NCI-H187 treated with DMSO at 0.1 percent for 48 hours (cell line): ENCODE measurements at places on chromosomes 6 and 20.

DNA sequence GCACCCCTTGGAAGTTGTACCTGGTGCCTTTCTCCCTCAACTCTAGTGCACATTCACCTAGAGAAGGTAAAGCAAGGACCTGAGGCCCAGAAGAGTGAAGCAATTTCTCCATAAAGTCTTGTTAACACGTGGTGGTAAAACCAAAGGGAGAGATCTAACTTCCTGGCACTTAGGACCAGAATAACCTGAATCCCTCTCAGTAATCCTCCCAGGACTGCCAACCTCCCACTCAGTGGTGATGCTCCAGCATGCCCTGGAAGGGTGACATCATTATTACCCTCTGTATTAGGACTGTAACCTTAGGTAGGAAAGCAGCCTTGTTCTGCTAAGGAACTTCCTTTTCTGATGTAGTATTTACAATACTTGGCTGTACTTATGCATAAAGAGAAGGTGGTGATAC lies 330.6 kb upstream of the MARCKS start:
- no peak for DNase-seq

DNA sequence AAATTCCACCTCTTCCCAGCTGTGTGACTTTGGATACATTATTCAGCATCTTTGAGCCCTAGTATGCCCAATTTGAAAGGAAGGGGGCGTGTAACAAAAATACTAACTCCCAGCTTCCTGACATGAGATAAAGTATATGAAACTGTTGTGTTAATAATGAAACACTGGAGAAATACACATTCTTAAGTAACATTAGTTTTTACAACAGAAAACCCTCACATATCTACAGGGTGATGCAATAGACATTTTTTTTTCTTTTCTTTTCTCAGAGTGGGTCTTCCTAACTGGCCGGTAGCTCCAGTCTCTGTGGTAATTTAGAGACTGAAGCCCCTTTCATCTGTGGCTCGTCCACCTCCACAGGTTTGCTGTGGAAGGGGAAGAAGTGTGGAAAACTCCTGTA lies 79.5 kb downstream of the CD83 start:
- DNase-seq = no peak

GRCh38 chr6:165404697-165405096 lies 95.3 kb upstream of the C6orf118 start:
- DNase-seq = no peak

- no peak for DNase-seq
Measured at GRCh38 chr6:36195471-36196112, 952 bp upstream of the BRPF3 start.

- no peak for DNase-seq
Measured at GRCh38 chr20:22525069-22525820, 59.1 kb downstream of the FOXA2 start.

DNA sequence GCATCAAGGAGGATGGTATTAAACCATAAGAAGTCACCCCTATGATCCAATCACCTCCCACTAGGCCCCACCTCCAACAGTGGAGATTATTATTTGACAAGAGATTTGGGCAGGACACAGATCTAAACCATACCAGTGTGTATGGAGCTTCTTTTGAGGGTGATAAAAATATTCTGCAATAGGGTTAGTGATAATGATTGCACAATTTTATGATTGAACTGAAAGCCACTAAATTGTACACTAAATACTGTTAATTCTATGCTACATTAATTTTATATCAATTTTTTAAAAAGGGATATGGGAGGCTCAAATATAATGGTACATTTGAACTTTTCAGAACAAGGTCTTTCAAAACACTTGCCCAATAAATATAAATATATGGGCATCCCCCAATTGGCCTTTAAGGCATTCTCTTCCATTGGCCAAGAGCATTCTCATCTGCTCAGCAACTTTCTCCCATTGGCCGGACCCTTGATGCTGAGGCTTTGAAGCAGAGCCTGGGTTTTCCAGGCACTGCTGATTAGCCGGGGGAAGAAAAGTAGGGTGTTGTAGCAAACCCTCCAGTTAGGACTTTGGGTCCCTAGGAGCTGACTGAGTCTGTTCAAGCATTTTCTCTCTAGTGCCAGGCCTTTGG lies 209.9 kb downstream of the LRFN2 start:
- DNase-seq = no peak

DNA sequence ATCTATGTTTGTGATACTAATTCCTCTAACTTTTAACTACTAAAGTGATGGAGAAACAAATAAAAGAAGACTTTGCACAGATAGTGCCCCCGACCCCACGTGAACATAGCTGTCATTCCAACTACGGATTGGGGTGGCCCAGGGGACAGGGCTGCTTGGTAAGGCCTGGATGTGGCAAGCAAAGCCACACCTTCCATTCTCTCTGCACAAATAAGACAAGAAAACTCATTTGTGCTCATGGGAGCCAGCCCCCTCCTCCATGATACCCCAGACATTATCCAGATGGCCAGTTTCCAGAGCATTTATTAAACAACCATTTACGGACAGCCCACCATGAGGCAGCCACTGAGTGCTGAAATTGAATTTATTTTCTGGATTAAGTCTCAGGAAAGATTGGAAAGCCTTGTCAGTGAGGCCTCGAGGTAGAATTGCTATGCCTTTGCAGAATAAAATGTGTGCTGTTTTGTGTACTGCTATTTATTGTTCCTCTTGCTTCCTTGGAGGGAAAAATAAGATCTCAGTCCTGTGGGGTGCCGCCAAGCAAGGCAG lies 151.2 kb downstream of the UNC5CL start:
- DNase-seq = no peak

DNA sequence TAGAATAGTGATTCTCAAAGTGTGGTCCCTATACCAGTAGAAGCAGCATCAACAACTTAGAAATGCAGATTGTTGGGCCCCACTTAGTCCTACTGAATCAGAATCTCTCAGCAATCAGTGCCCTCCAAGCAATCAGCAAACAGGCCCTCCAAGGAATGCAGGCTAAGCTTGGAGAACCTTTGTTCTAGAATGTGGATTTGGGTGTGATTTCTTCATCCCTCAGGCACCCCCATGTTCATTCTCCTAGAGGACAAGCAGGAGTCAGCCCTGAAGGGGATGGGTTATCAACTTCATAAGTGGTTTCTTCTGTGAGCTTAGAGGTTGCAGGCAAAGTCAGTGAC lies 40.5 kb upstream of the TAF8 start:
- no peak for DNase-seq

DNA sequence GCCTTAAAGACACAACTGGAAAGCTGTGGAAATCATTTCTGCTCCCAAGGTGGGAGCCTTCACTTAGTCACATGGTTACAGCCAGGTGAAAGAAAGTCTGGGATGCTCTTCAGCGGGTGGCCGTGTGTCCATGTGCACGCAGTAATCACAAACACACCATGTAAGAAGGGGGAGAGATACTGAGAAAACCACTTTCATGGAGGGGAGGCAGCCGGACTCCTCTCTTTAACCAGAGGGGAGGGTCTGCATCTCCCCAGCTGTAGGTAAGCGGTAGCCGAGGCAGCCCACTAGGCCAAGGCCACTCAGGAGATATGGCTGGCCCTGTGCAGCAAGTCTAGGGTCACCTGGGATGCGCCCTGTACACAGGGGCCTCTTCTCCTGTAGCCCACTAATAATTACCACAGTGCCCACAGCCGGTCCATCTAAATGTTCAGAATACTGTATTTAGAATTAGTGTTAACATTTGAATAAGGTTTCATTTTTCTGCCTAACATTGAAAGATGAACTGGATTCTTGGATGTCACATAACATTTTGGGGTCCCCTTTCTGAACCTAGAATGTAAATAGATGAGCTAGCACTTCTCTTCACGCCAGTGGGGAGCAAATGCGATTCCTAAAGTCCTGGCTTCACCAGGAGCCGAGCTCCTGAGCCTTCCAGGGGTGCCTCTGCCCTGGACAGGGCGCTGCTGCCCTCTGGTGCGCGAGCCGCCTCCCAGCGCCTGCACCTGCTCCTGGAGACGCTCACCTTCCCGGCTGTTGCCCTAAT lies 15.9 kb downstream of the GPR31 start:
- no peak for DNase-seq

GRCh38 chr6:36117658-36118549 lies 12.4 kb upstream of the MAPK13 start:
- DNase-seq = no peak

- no peak for DNase-seq
Measured at GRCh38 chr6:81366972-81367371, 385.5 kb downstream of the TENT5A start.

DNA sequence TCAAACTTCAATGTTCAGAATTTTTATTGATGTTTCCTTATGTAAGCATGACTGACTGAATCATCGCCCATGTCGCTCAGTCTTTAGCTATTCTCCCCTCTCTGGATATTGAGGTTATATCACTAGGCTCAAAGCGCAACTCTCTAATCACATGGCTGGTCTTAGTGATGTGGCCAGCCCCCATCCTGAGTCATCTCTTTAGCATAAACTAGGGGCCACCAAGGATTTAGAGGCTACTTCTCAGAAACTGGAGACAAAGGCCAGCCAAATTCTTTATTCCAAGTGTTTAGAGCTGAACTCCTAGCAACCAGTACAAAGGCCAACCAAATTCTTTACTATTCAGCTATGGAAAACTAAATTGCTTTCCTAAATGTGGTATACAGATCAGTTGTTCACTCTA lies 61.4 kb downstream of the FAM135A start:
- no peak for DNase-seq

DNA sequence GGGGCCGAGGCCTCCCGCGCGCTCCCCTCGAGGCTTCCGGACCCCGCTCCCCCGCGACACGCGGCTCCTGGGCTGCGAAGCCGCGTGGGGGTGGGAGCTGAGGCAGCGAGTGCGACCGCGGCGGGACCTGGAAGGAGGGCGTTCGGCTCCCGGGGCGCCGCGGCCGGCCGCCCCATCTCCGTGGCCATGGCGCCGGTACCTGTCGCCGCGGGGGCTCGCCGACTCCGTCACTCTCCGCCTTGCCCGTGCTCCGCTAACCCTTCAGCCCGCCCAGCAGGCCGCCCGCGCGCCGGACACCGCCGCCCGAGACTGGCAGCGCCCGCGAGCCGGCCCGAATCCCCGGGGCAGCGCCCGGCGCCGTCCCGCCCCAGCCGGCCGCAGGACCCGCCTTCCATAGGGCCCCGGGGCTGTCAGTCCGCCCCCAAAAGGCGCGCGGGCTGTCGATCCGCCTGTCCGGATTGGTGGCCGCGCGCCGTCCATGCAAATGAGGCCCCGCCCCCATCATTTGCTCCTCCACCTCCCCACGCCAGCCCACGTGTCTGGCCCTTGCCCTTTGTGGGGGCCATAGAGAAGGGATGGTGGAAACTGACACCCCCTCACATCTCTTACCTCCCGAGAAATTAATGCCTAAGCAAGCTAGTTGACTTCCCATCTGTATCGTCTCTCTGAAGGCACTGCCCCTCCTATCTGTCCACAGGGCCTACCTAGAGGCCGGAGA lies at the start of gene FKBP5:
Gene FKBP5 (minus strand): TSS at position 311 of the 718 bp plus-strand sequence. CDS start 46,091 bp downstream, outside the sequence.
- peak; percentile 25 for DNase-seq

DNA sequence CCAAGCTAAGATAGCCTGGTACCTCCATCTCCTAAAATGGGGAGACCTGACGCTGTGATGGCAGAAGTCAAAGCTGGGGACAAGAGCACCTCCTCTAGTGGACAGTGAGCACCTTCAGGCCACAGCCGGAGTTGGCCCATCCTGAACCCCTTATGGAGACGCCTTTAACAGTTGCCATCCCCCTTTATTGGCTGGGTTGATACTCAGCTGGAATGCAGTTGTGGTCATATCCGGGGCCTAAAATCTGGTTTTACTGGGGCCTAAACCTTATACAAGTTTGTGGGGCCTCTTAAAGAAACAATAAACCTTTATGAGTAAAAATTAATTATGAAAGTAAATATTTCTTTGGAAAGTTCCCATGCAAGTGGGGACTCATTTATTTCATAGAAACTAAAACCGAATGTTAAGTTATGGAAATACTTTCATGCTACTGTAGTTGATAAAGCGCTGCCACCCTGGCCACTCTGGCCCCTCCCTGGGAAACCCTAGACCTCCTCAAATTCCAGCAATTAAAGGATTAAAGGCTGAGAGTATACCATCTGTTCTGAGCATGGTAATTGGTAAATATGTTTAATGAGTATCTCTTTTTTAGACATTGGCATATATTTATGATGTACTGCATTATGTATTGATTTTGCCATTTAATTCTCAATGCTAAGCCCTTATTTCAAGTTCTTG lies 95.1 kb upstream of the SASH1 start:
- no peak for DNase-seq

GRCh38 chr6:170024940-170025339 lies 265.9 kb downstream of the DLL1 start:
- DNase-seq = no peak

DNA sequence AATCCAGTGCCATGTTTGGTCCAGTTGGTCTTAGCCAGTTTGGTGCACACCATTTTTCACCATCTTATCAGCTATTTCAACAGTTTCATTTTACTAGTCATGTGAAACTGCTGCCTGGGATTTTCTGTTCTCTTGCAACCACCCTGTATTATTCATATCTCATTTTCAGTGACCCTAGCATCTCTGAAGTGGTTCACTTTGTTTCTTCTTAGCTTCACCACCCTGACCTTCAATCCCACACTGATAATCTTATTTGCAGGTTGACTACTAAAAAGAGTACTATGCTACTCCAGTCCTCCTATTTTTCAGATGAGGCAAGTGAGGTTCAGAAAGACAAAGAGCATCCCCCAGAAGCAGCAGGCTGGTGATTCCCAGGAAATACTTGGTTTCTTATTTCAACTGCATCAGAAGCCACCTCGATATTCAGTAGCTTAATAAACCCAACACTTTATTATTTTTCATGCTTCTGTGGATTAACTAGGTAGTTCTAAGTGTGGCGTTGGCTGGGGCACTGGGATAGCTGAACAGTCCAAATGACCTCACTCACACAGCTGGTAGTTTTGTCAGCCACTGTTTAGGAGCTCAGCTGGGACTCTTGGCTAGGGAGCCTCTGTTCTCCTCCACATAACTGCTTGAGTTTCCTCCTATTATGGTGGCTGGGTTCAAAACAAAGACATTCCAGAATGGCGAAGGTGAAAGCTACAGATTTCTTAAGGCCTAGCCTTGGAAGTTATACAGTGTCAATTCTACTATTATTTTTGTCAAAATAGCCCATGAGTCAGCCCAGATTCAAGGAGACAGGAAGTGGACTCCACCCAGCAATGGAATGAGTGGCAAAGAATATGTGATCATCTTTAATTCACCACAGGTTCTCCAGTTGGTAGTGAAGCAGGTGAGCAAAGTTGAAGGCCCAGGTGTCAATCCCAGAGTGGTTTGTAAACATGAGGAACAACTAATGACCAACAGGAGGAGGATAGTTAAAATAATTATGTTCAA lies 40.6 kb downstream of the BPIFB4 start:
- DNase-seq = no peak

DNA sequence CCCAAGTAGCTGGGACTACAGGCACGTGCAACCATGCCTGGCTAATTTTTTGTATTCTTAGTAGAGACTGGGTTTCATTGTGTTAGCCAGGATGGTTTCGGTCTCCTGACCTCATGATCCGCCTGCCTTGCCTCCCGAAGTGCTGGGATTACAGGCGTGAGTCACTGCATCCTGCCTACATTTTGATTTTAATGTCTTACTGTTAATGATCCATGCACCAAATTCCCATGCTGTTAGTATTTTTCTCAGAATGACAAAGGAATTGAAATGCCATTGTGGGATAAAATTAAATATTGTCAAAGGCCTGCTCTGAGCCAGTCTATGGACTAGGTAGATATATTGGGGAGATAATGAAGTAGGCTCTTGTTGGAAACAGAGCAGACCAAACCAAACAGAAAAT lies 28.2 kb downstream of the CBFA2T2 start:
- DNase-seq = no peak
